ENCODE measurements at places on chromosomes 7 and 10. TPM values are rescaled to one million over a fixed set of nuclear protein-coding genes. Genes with fewer than 3 reads are reported as not detected.

The FOXI2 gene
- total RNA-seq: not detected

DNA sequence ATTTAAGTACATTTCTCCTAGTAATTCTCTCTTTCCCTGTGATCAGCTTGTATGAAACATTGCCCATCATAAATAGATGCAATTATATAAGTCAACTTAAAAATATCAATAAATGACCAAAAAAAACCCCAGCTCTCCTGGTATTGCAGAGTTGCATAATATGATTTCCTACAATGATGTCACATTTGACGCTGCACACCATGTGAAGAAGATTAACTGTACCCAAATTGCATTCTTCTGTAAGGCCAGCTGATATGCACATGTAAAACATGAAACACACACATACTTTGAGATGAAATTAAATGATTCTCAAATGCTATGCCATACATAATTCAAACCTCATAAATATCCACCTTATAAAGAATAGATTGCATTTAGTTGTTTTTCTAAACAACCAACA, 115.5 kb downstream of the AGMO start:
- DNase-seq: no peak
- no peak overlapping the region for H3K27ac ChIP-seq
- H3K27me3 ChIP-seq: no peaks in the 10 kb centered on the region
- H3K4me3 ChIP-seq: no peak overlapping the region
- H3K36me3 ChIP-seq: no peaks in the 10 kb centered on the region
- H3K4me1 ChIP-seq: no peaks in the 10 kb centered on the region

GRCh38 chr7:144780071-144780608, 55.7 kb downstream of the TPK1 start:
- no peaks in the 10 kb centered on the region for H3K27me3 ChIP-seq
- no peaks in the 10 kb centered on the region for H3K4me1 ChIP-seq
- DNase-seq: no peak
- H3K4me3 ChIP-seq: no peak overlapping the region

DNA sequence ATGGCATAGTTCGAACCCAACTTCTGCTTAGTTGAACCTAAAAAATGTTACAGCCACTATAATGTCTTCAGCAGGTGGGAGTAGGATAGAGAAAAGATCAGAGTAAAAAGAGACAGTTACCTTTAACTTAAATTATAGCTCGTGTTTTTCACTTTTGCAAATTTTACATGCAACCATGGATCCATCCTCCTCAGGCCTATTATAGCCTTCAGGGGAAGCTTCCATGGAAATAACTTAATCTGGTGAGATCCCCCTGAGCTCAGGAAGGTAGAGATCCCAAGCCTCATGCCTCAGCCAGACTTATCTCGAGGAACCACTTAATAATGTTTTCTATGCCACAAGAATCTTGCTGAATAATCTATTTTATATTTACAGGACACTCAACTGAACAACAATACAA, 159.4 kb upstream of the FAM3C start:
- no peaks in the 10 kb centered on the region for H3K4me1 ChIP-seq
- no peaks in the 10 kb centered on the region for H3K27me3 ChIP-seq
- H3K4me3 ChIP-seq: no peak overlapping the region
- DNase-seq: no peak
- H3K27ac ChIP-seq: no peak overlapping the region
- no peaks in the 10 kb centered on the region for H3K36me3 ChIP-seq

DNA sequence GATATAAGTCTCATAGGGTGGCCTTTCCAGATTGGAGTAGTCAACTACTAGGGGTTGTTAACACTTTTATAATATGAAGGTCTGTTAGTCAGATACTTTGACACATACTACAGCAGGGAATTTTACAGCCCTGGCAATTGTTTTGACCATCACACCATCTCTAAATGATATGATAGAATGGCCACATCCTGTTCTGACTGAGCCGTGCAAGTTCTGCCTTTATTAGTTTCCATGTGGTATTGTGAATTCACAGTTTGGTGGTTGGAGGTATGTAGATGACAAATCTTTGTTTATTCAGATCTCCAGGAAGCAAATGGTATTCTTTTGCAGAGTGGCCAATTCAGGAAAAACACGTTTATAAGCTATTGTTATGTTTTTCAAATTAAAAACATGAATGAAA, 83.0 kb downstream of the NRG3 start:
- H3K27me3 ChIP-seq: no peaks in the 10 kb centered on the region
- no peak overlapping the region for H3K27ac ChIP-seq
- no peak overlapping the region for H3K4me3 ChIP-seq
- DNase-seq: no peak

DNA sequence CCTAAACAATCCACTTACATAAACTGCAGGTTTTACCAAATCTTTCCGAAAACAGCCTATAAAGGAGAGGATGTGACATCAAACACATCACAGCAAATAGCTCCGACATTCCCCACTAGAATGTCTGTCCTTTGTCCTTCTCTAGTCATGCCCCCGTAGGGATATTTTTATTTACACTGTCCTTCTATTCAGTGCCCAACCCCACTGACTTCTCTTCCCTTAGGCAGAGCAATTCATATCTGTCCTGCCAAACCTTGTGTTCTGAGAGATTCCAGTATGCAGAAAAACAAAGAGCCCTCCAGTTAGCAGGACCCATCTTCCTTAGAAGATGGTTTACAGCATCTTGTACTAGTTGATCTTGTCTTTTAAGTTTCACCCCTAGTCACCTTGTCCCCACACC, 5.4 kb upstream of the GLI3 start:
- H3K4me3 ChIP-seq: no peak overlapping the region
- no peak overlapping the region for H3K27ac ChIP-seq
- no peaks in the 10 kb centered on the region for H3K36me3 ChIP-seq
- no peaks in the 10 kb centered on the region for H3K27me3 ChIP-seq

GRCh38 chr10:78584681-78585080, 484.1 kb upstream of the ZMIZ1 start:
- DNase-seq: no peak
- no peaks in the 10 kb centered on the region for H3K36me3 ChIP-seq
- H3K27ac ChIP-seq: no peak overlapping the region
- no peaks in the 10 kb centered on the region for H3K4me1 ChIP-seq
- no peaks in the 10 kb centered on the region for H3K27me3 ChIP-seq

- H3K4me1 ChIP-seq: no peaks in the 10 kb centered on the region
- no peaks in the 10 kb centered on the region for H3K27me3 ChIP-seq
- no peaks in the 10 kb centered on the region for H3K36me3 ChIP-seq
- H3K27ac ChIP-seq: no peak overlapping the region
- no peak overlapping the region for H3K4me3 ChIP-seq
- DNase-seq: no peak
Observed at GRCh38 chr7:14787551-14787950, 115.0 kb downstream of the DGKB start.

GRCh38 chr7:155845226-155845625, 33.0 kb upstream of the SHH start:
- no peaks in the 10 kb centered on the region for H3K4me1 ChIP-seq
- no peaks in the 10 kb centered on the region for H3K36me3 ChIP-seq
- DNase-seq: no peak

DNA sequence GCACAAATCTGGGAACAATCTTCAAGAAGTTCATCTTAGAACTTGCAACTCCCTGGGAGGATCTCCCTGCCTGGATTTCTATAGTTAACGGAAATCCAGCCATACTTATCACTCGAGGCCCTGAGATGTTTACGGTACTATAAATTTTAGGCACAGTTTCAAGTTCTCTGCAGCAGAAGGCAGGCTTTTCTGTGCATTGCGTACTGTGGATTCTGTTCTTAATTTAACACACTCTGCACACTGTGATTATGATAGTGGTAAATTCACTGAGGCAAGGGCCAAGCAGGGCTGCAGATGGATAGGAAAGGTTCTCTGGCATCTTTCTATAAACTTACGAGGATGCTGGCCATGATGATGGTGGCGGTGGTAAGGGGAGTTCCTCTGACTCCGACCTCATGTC, 10.6 kb downstream of the INHBA start:
- no peaks in the 10 kb centered on the region for H3K27me3 ChIP-seq
- no peaks in the 10 kb centered on the region for H3K4me1 ChIP-seq
- no peak overlapping the region for H3K4me3 ChIP-seq
- no peak for DNase-seq
- no peaks in the 10 kb centered on the region for H3K36me3 ChIP-seq

The DNAH11 gene
- 0.02 TPM for total RNA-seq

Data from K562 (cell line).